Mucosa of gallbladder (tissue), 1 donor: ENCODE measurements at places on chromosomes 13 and 19.

DNA sequence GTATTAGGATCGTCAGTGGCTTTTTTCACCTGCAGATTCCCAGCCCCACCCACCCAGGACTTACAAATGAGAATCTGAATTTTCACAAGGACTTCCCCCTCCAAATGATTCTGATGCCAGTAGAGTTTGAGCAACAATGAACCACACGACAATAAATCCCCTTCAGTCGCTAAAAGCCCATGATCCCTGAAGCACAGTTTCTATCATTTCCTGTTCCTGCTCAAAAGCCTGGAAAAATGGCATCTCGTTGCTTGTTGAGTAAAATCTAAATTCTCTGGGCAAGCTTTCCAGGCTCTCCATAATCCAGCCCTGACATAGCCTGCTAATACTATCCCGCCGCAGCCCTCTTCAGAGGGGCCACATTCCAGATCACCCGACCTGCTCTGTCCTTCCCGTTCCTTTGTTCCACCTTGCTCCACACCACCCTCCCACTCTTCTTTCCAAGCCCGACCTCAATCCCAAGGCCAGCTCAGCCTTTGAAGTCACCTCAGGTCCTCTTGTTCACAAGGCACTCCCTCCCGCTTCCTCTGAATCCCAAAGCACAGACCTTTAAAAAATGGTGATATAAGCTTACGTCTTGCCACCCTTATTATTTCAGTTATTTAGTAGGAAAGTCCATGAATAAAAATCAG lies 67.9 kb downstream of the NUFIP1 start:
- DNase-seq: no peak

DNA sequence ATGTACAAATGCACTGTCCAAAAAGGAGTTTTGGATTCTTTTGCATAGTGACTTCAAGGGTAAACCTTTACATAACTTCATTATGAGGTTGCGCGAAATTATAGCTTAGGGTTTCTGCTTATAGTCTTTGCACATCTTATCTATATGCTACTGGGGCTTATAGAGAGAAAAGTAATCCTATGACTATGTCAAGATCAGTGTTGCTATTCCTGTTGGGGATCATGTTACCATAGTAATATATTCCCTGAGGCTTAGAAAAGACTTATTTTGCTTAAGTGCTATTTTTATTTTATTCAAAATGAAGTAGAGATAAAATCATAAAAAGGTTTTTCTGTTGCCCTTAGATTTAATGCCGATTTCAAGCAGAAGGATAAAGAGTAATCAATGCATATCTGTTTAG lies 14.7 kb upstream of the POSTN start:
- no peak for DNase-seq

- DNase-seq: peak; percentile 23
These were observed 1.9 kb upstream of the FOXO1 start for GRCh38 chr13:40668335-40668734.

- DNase-seq: no peak
These were observed at the start of gene CACNG6 for GRCh38 chr19:53991224-53992113. CACNG6 (plus strand) TSS chr19:53991637; CDS start chr19:53992878, 1,241 bp downstream.

- no peak for DNase-seq
These were observed 12.5 kb downstream of the PROSER1 start for GRCh38 chr13:39025433-39025839.

- no peak for DNase-seq
These were observed 44.4 kb upstream of the USE1 start for GRCh38 chr19:17170538-17171297.

- no peak for DNase-seq
These were observed 606 bp downstream of the ERCC1 start for GRCh38 chr19:45423033-45423588.

DNA sequence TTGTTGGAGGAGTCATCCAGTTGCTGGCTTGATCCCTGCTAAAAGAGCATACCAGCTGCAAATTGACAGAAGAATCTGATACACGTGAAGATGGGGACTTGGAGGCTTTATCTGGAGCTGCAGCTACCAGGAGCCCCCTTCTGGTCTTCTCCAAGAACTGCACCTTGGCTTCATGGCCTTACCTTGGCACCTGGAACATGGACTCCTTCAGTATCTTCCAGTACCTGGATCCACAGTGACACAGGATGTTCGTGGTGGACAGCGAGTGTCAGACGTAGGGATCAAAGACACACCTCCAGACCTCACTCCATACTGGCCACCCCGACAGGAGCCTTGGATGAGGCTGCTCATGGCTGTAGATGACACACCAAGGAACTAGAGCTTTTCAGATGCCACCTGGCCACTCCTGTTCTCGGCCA lies 9.9 kb upstream of the ACSBG2 start:
- peak; percentile 69 for DNase-seq

DNA sequence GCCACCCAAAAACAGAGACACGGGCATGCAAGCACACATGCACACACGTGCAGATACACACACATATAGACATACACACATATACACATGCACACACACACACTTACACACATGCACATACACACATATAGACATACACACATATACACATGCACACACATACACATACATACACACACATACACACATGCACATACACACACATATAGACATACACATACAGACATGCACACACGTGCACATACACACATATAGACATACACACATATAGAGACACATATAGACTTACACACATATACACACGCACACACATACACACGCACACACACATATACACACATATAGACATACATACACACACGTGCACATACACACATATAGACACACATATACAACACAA lies 92.1 kb downstream of the GADD45B start:
- no peak for DNase-seq
